ENCODE measurements at places on chromosomes 7 and 10.

GRCh38 chr7:128935342-128935730 lies 2.4 kb upstream of the IRF5 start:
- no peak overlapping the region for H3K27ac ChIP-seq
- peaks cover 47% of the 10 kb centered on the region for H3K27me3 ChIP-seq
- no peaks in the 10 kb centered on the region for H3K36me3 ChIP-seq
- DNase-seq, result no peak

DNA sequence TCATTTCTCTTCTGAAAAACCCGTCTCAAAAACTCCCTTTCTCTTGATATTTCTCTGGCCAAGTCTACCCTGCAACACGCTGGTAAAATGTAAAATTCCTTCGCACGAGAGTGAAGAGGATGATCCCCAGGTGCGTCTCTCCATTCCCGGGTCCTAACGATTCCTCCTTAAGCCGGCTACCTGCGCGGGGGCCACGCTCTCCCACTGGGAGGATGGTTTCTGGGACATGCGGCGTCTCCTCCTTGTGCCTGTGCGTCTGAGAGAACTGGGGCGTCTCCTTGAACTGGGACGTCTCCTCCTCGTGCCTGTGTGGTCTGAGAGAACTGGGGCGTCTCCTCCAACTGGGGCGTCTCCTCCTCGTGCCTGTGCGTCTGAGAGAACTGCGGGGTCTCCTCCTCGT lies 149.9 kb downstream of the WDR37 start:
- no peak overlapping the region for H3K4me3 ChIP-seq
- H3K27me3 ChIP-seq, result peaks cover 2% of the 10 kb centered on the region
- no peak overlapping the region for H3K27ac ChIP-seq

DNA sequence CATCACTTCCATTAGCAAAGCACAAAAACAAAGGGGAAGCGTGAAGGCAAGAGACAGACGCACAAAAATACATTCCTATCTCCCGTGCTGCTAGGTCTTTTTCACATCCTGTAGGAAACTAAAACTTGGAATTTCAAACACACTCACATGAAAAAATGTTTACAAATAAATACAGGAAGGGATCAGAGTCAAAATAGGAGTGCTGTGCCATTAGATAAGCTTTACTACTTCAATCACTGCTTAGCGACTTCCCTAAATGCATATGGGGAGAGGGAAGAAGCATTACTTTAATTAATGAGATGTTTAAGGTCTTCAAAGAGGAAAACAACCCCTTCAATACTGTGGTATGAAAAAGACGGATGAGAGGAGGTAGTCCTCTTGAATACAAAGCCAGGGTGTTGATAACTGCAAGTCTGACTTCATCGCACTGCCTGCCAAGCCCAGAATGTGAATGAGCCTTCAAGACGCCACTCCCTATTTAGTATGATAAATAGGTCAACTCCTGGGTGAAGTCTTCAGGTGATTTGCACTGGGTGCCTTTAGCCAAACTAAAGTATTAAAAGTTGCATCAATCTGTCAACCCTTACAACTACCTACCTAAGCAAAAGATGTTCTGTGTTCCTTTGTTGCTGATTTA lies 13.9 kb downstream of the PARD3 start:
- no peak for DNase-seq
- H3K4me3 ChIP-seq, result no peak overlapping the region
- peak overlapping the region; percentile 8 for H3K27ac ChIP-seq
- no peaks in the 10 kb centered on the region for H3K27me3 ChIP-seq

GRCh38 chr7:100710452-100710851 lies 4.5 kb downstream of the POP7 start:
- no peak for DNase-seq
- peaks cover 2% of the 10 kb centered on the region for H3K36me3 ChIP-seq
- peaks cover 2% of the 10 kb centered on the region for H3K27me3 ChIP-seq
- peaks cover 10% of the 10 kb centered on the region for H3K4me1 ChIP-seq
- no peak overlapping the region for H3K4me3 ChIP-seq

GRCh38 chr7:86929293-86930109 lies 130.0 kb downstream of the ELAPOR2 start:
- peaks cover 7% of the 10 kb centered on the region for H3K36me3 ChIP-seq
- no peak for DNase-seq
- no peak overlapping the region for H3K27ac ChIP-seq
- no peak overlapping the region for H3K4me3 ChIP-seq
- H3K27me3 ChIP-seq, result no peaks in the 10 kb centered on the region

DNA sequence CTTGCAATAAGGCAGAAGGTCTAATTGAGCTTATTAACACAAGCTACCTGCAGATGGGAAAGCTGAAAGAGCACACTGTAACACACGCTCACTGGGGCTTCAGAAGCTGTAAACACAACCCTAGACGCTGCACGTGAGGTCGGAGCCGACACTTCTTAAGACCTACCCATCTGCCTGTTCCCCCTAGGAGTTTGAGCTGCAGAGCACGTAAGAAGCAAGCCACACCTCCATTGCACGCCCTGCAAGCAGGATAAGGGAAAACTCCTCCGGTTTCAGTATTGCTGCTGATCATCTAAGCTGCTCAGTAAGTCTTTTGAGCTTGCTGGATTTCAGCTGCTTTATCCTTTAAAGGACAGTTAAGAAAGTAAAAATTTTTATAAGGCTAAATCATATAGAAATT lies 244.0 kb upstream of the ZWINT start:
- peaks cover 7% of the 10 kb centered on the region for H3K4me1 ChIP-seq
- no peak for DNase-seq
- no peak overlapping the region for H3K27ac ChIP-seq
- H3K36me3 ChIP-seq, result no peaks in the 10 kb centered on the region
- peaks cover 9% of the 10 kb centered on the region for H3K27me3 ChIP-seq

GRCh38 chr10:123795196-123795780 lies 96.3 kb downstream of the CPXM2 start:
- no peaks in the 10 kb centered on the region for H3K36me3 ChIP-seq
- H3K27me3 ChIP-seq, result peaks cover 13% of the 10 kb centered on the region
- H3K4me3 ChIP-seq, result no peak overlapping the region
- H3K4me1 ChIP-seq, result no peaks in the 10 kb centered on the region
- H3K27ac ChIP-seq, result no peak overlapping the region

DNA sequence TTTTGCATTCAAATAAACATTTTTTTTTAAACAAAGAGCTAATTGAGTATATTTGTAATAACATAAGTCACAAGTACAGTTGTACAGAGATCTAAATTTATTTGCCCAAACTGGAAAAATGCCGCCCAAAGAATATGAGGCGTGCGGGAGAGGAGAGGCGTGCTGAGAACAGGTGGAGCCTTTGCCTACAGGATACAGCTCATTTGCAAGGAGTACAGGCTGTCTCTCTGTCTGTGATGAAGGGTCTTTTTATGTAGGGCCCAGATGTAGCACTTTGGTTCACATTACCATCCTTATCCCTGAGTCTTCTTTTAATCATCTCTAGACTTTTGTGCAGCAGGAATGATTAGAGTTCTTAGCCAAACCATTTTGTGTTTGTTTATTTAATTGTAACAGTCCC lies 58.2 kb downstream of the POU6F2 start:
- H3K4me3 ChIP-seq, result no peak overlapping the region
- H3K27me3 ChIP-seq, result peaks cover 6% of the 10 kb centered on the region
- H3K36me3 ChIP-seq, result no peaks in the 10 kb centered on the region
- no peak for DNase-seq
- peak overlapping the region; percentile 69 for H3K27ac ChIP-seq
- H3K4me1 ChIP-seq, result peaks cover 2% of the 10 kb centered on the region

GRCh38 chr10:12129222-12130111 lies at the start of gene SEC61A2:
Gene SEC61A2, plus strand, starts transcription at chr10:12129677. Its CDS starts 111 bp downstream, at chr10:12129788.
- H3K27me3 ChIP-seq, result no peaks in the 10 kb centered on the region
- peaks cover 9% of the 10 kb centered on the region for H3K36me3 ChIP-seq

GRCh38 chr10:35328404-35329037 lies 7.8 kb upstream of the CCNY start:
- H3K27me3 ChIP-seq, result no peaks in the 10 kb centered on the region
- peaks cover 2% of the 10 kb centered on the region for H3K4me1 ChIP-seq

GRCh38 chr10:110514848-110515247 lies 17.1 kb downstream of the DUSP5 start:
- no peak overlapping the region for H3K4me3 ChIP-seq
- DNase-seq, result no peak
- H3K36me3 ChIP-seq, result peaks cover 38% of the 10 kb centered on the region

DNA sequence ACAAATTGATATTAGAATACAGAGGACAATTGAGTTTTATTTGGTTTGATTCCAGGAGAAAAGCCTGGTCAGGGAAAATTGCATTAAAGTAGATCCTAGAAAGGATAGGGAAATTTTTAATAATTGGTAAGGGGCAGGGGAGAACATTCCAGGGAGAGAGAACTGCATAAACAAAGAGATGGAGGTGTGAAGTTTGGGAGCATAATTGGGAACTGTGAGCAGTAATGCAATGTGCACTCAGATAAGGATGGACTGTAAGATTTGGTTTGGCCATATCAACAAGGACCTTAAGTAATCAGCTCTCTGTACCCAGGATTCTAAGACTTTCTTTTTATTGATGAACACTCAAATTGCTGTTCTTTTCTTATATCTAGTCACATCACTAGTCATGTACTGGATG lies 41.4 kb downstream of the ZMYND11 start:
- H3K4me1 ChIP-seq, result no peaks in the 10 kb centered on the region
- H3K4me3 ChIP-seq, result no peak overlapping the region
- no peak for DNase-seq
- H3K27ac ChIP-seq, result no peak overlapping the region
